ENCODE measurements at places on chromosomes 4 and X.

DNA sequence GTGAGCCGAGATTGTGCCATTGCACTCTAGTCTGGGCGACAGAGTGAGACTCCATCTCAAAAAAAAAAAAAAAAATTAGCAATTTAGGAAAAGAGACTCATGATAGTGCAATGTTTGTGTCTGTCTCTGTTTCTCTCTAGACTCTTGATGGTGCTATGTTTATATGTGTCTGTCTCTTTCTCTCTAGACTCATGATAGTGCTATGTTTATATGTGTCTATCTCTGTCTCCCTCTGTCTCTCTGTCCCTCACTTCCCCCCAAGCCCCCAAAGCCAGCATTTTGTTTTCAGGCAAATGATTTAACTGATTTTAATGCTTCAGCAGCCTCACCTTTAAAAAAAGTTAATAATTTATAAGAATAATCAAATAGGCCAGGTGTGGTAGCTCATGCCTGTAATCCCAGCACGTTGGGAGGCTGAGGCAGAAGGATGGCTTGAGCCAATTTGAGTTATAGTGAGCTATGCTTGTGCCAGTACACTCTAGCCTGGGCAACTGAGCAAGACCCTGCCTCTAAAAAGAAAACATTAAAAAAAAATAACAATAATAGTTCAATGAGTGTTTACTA lies 6.9 kb downstream of the MOB1B start:
- DNase-seq, result no peak

DNA sequence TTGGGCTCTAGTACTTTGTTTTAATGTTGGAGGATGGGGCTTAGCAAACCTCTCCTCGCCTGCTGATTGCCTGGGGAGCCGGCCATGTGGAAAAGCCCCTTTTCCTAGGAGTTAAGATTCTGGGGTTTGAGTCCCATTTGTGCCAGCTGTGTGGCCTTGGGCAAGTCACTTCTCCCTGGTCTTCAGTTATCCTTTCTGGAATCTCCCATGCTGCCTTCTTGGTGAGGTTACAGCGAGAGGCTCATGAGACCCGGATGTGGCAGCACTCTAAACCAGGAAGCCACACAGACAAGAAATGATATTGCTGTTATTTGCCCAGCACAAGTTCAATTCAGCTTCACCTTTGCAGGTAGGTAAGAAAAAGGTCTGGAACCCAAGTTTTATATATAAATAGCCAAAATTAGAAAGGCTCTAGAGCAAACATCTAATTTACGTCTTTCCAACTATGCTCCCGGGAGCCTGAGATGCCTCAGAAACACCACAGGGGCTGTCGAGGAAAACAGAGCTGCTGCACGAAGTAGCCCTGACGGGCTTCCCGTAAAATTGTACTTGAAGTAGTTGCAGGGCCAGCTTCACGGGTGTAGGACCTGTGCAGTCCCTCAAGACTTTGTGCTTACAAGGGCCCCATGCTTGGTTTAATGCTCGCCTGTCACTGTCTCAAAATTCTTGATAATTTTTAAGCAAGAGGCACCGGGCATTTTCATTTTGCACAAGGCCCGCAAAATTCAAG lies 8.3 kb upstream of the SASH3 start:
- peak; percentile 52 for DNase-seq

DNA sequence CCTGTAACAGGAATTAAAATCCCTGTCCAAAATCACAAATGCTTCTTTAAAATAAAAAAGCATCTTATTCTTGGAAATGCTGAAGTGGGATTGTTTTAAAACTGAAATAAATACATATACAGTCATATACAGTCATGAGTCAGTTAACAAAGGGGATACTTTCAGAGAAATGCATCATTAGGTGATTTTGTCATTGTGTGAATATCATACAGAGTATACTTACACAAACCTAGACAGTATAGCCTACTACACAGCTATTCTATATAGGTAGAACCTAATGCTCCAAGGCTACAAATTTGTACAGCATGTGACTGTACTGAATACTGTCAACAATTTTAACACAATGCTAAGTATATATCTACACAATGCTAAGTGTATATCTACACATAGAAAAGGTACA lies 104.3 kb downstream of the BRWD3 start:
- DNase-seq, result no peak

DNA sequence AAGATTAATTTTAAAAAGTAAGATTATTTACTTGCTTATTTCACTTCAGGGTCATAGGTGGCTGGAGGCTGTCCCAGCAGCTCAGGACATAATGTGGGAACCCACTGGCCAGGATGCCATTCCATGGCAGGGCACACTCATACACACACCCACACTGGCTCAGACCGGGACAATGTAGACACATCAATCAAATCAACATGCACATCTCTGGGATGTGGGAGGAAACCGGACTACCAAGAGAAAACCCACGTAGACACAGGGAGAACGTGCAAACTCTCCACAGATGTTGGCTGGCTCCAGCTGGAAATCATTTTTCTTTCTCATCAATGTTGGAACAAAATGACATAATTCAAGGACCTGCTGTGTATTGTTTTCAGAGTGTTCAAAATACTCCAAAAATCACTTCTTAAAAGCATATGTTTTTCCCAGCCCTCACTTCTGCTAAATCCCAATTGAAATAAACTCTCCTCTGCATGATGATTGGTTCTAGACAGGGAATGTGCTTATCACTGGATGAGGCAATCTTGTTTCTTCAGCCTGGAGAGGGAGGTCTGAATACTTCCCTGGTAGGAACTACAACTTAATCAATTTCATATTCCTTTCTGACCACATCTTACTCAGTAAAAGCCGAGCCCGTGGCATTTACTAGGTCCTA lies 18.6 kb upstream of the CPE start:
- no peak for DNase-seq

GRCh38 chr4:89253311-89253710 lies 54.3 kb downstream of the GPRIN3 start:
- DNase-seq, result no peak

DNA sequence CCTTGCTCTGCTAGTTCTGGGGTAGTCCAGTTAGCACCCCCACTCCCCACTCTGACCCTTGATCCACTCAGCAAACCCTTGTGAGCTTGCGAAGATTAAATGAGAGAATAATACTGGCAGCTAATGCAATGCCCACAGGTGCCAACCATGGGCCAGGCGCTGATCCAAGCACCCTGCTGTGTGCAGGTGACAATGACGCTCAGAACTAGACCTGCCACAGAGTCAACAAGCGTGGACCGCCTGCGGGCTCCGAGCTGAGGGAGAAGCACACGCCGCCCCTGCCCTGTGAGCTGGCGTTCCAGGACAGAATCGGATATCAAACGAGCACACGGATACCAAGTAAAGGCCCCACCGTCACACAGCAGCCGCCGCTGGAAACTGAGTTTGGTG lies 129.2 kb downstream of the FAM53A start:
- no peak for DNase-seq

DNA sequence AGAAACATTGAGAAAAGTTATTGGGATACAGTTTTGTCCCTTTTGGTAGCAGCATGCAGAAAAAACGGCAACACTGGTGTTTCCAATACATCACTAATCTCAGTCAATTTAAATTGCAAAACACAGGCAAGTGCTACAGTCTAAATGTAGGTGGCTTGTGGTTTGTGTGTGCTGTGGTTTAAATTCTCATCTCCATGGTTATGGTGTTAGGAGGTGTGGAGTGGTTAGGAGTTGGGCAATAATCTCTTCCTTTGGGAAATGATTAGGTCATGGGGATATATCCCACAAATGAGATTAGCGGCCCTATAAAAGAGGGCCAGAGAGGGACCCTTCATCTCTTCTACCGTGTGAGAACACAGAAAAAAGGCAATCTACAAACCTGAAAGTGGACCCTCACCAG lies 1344.3 kb downstream of the ADGRL3 start:
- DNase-seq, result no peak

GRCh38 chrX:71053217-71053621 lies 14.9 kb downstream of the SNX12 start:
- DNase-seq, result no peak

DNA sequence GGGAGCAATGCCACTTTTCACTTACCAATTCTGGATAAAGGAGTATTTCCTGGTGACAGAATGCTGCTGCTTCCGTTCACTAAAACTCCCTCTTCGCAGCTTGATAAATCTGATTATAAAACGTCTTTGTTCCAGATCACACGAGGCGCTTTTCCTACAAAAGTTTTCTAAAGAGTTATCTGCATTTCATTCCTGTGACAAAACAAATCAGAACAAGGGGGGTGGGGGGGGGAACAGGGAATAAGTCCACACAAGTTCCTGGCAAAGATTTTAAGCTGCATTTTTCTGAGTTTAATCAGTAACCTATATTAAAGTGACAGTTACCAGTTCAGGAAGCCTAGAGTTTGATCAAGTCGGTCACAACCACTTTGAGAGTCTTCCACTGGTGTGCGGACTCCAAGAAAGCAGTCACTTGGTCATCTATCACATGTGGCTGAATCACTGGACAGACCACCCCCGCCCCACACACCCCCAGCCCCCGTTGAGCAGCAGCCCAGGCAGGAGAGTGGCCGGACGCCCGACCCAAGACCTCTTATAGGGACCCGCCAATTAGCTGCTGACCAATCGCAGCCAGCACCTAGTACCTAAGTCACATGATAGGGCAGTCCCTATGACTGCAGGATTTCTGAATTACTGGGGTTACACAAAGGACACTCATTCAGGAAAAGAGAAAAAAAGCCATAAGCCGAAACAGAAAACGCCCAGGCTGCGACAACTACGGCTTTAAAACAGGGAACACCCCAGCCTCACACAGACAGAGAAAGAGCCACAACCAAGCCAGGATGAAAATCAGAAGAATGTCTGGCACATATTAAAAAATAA lies 569.3 kb upstream of the DIPK2B start:
- DNase-seq, result peak; percentile 26

DNA sequence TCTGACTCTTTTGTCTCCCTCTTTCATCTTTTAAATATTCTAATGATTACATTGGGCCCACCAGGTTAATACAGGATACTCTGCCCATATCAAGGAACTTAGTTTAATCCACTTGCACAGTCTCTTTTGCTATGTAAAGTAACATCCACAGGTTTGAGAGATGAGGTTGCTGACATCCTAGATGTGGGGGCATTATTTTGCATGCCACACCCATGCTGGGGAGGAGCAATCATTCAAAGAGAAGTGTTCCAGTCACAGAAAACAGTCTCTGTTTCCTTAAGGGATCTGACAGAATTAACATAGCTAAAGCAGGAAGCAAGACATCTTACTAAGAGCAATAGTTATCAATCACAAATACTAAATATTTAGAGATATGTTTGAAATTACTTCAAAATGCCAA lies 11.5 kb upstream of the TRAM1L1 start:
- DNase-seq, result no peak

- no peak for DNase-seq
Measured at GRCh38 chr4:37188100-37188499, 56.4 kb upstream of the NWD2 start.

DNA sequence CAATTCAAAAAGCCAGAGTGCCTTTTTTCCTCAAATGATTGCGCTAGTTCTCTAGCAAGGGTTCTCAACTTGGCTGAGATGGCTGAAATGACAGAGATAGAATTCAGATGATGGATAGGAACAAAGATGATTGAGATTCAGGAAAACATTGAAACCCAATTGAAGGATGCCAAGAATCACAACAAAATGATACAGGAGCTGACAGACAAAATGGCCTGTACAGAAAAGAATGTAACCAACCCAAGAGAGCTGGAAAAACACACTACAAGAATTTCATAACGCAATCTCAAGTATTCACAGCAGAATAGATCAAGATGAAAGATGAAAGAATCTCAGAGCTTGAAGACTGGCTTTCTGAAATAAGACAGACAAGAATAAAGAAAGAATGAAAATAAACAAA lies 51.7 kb upstream of the MMAA start:
- no peak for DNase-seq

GRCh38 chr4:3715855-3716630 lies 50.1 kb upstream of the ADRA2C start:
- no peak for DNase-seq

DNA sequence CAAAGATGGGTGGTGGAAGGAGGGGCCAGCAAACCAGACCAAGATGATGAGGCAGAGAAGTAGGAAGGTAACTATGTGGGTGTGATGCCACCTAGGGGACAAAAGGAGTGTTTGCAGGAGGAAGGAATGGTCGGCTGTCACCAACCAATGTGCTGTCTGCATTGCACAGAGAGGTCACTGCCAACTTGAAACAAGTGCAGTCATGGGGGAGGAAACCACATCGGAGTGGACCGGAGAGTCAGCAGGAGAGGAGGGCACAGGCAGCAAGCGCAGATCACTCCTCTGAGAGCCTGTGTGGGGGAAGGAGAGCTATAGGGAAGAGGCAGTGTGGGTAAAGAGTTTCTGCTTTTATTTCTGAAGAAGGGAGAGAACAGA lies 38.5 kb upstream of the FGFBP2 start:
- peak; percentile 36 for DNase-seq

GRCh38 chr4:168955674-168956073 lies 54.4 kb downstream of the CBR4 start:
- DNase-seq, result no peak
